ENCODE measurements at places on chromosomes 7 and 10.

- DNase-seq, result no peak
These were observed 262.0 kb upstream of the ZMIZ1 start for GRCh38 chr10:78806681-78807221.

GRCh38 chr10:11830836-11831519, 7.8 kb downstream of the PROSER2 start:
- no peak for DNase-seq

DNA sequence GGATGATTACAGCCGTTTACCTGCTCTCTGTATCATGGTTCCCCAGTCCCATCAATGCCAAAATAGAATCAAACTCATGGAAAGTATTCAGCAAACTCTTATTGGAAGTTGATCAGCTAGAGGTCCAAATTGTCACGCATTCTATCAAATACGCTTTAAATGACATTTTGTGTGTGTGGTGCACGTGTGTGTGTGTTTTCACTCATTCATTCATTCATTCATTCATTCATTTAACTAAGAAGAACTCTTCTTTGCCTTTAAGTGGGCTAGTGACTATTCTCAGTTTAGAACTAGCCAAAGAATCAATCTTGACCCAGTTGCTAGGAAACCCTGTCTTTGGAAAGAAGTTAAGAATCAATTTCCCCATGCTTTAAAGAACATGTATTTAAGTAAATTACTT, 102.8 kb downstream of the RTKN2 start:
- DNase-seq, result no peak

- DNase-seq, result no peak
These were observed 122.1 kb upstream of the NFE2L3 start for GRCh38 chr7:26029911-26030310.

DNA sequence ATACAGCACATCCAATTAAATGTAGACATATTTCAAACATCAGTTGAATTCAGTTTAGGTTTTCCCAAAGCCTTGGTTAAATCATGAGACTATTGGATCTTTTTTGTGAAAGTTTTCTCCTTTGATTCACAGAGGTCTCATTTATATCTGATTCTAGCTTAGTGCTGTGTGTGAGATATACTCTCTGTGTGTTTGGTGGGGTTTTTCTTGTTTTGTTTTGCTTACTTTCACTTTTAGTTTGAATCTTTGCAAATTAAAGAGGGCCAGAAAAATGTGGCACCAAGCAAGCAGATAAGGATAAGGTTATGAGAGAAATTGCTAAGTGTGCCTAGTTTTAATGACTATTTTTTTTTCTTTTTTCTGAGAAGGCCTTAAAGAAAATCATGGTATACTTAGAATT, 12.6 kb upstream of the OR6B1 start:
- DNase-seq, result no peak

DNA sequence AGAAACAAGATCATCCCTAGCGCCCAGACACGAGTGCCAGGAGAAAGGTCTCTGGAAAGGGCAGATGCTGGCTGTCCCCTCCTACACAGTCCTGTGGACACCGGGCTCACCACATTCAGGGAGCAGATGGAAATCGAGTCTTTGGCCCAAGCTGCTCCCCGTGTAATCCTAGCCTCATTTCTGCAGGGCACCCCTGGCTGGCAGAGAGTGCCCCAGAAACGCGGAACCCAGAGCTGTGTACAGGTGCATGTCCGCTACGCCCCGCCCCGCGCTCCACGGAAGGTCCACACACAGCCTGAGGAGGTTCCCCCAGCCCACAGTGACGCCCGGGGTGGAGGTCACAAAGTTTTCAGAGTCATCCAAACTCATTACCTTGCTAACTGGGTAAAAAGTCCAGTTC, 202.8 kb downstream of the MAD1L1 start:
- no peak for DNase-seq

GRCh38 chr7:101598422-101598985, 30.6 kb downstream of the MYL10 start:
- DNase-seq, result no peak

- no peak for DNase-seq
These were observed 28.6 kb upstream of the KCNK18 start for GRCh38 chr10:117168729-117169128.

All from fibroblast of skin of right biceps (primary cell).